Aortic smooth muscle cell (primary cell): ENCODE measurements at places on chromosomes 7 and 10. TPM values are rescaled to one million over a fixed set of nuclear protein-coding genes. Genes with fewer than 3 reads are reported as not detected.

Gene TAS2R40
- not detected in 2 replicates for total RNA-seq

Gene DNAJB6
- 83.3 and 84.7 TPM in 2 replicates for total RNA-seq

Gene EEF1AKMT2
- total RNA-seq: 26.8 and 29.3 TPM in 2 replicates

Gene MINPP1
- 19.5 and 25.9 TPM in 2 replicates for total RNA-seq

Gene AMPH
- 0.19 and 0.26 TPM in 2 replicates for total RNA-seq

Gene ADIRF
- total RNA-seq: 854 and 936 TPM in 2 replicates

Gene MUC3A
- not detected in 2 replicates for total RNA-seq

Gene ATP6V0A4
- not detected in 2 replicates for total RNA-seq

Gene C10orf62
- total RNA-seq: 0.12 and 0.13 TPM in 2 replicates

Gene MTURN
- total RNA-seq: 16.1 and 17.3 TPM in 2 replicates
